ENCODE measurements at places on chromosomes 1 and 21.
A peak's percentile ranks its signal among the peaks of the same experiment; 100 is the strongest.

- DNase-seq = no peak
These were observed 22.1 kb downstream of the BCAS2 start for GRCh38 chr1:114559356-114559755.

- no peak for DNase-seq
These were observed 1050.1 kb downstream of the PLA2G4A start for GRCh38 chr1:187878883-187879282.

- peak; percentile 25 for DNase-seq
These were observed 1.8 kb upstream of the CTPS1 start for GRCh38 chr1:40977716-40978115.

DNA sequence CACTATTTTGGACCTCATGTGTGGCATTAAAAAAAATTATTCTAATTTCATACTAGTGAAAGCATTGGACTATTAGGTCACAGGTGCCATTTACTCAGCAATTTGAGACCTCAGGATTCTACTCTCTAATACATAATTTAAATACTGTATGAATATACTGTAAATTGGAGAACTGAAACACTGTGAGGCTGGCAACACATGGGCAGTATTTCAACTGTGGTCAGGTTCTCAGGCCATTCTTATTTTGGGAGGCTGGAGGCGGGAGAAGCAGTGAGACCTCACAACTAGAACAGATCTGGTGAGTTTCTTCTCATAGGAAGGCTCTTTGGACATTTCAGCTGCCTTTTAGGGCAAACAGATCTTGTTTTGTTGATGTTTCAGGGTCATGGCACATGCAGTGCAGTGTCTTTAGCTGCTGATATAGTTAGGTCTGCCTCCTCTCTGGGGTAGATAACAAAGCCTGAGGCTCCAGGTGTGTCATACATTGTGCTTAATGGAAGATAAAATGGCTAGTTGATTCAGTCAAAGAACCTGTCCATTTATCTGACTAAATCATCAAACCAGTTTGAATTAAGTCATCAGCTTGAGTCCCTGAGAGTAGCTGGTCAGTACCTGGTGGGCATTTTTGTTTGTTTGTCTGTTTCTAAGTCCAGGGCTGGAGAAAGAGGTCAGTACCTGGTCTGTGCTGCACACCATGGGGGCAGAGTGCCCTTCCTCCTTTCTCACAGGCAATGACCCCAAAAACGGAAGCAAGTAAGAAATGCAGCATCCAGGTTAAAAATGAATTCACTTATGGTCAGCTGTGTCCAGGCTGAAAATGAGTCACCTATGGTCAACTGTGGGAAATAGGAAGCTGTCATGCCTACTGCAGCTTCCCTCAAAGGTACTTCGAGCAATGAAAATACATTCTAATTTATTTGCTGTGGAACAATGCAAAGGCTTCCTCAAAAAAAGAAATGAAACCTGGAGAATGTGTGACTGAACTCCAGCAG, 216.2 kb downstream of the SDCCAG8 start:
- DNase-seq = peak; percentile 68

- DNase-seq = no peak
These were observed 62.5 kb downstream of the OSBPL9 start for GRCh38 chr1:51679435-51679834.

DNA sequence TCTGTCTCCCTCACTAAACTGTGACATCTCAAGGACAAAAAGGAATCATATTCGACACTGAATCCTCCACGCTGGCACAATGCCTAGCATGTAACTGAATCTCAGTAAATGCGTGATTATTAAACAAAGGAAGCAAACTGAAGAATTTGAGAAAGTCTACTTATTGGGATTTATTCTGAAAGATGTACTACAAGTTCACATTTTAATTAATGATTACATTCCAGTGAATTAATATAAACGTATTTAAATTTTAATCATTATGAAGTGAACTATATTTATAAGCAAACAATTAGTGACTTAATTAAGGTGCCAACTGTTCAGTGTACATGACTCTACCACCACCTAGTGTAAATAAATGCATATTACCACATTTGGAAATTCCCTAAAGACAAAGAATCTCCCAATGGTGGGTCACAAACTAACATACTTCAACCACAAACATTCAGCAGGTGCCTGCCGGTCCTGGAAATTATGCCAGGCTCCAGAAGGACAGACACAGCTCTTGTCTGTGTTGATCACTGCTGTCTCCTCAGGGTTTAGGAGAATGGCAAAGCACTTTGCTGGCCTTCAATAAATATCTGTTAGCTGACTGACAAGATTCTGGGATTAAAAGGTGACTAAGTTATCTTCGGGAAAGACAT, 56.3 kb downstream of the SMYD3 start:
- DNase-seq = peak; percentile 49

GRCh38 chr1:229209816-229210215, 61.1 kb upstream of the RAB4A start:
- peak; percentile 94 for DNase-seq

GRCh38 chr1:23184212-23184934, 15.7 kb upstream of the LUZP1 start:
- DNase-seq = no peak

All from A172 (cell line).